Hypothalamus (tissue), 51 donors: ENCODE measurements at places on chromosomes 7 and 10.

- no peak for DNase-seq
Measured at GRCh38 chr7:100686822-100687211, 7.2 kb downstream of the GIGYF1 start.

- DNase-seq: no peak
Measured at GRCh38 chr7:139648941-139649425, 125.5 kb downstream of the CLEC2L start.

GRCh38 chr7:49119706-49120105 is 195.4 kb downstream of the CDC14C start:
- DNase-seq: no peak

DNA sequence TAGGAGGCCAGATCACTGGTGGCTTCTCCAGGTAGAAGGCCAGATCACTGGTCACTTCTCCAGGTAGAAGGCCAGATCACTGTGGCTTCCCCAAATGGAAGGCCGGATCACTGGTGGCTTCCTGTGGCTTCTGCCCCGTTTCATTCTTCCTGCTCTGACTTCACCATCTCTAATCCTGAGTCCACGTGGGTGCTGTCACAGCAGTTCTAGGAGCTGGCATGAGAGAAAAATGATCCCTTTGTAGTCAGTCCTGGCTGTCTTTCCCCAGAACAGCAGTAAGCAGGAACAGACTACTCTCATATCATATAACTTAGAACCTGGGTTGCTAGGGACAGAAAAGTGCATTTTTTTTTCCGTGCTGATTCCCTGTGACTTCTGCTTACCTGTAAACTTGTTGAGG is 90.9 kb downstream of the ACTR3B start:
- peak; percentile 17 for DNase-seq

DNA sequence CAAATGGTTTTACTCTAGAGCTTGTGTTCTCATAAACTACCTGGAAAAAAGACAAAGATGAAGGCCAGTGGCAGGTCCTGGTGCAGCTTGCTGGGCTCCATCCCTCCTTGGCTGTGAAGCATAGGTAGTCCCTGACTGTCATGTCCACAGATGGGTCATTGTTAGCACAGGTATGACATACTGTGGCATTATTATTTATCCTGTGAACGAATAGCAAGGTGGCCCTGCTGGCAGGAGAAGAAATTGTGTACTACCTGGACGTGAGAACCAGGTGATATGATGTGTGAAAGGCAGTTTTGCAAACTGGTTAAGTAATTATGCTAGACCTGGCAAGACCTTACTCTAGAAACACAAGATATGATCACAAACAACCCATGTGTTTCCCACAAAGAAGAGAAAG is 63.9 kb downstream of the CCDC71L start:
- no peak for DNase-seq

DNA sequence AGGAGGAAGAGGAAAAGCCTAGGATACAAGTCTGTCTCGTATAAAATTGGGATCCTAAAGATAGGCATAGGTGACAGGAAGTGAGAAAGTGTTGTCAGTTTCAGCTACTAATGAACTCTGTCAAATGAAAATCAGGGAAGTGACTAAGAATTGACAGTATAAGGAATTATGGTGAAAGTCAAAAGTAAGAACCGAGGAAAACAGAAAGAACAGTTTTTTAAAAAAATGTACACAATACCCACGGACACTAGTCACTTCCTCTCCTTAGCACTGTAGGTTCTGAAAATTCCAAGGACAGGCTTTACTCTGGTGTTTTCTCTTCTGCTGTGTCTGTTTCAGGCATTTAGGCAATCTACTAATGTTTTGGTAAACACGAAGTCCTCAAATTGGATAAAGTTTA is 42.3 kb downstream of the ATAD1 start:
- DNase-seq: no peak

- DNase-seq: no peak
Measured at GRCh38 chr7:26065652-26066051, 86.3 kb upstream of the NFE2L3 start.

DNA sequence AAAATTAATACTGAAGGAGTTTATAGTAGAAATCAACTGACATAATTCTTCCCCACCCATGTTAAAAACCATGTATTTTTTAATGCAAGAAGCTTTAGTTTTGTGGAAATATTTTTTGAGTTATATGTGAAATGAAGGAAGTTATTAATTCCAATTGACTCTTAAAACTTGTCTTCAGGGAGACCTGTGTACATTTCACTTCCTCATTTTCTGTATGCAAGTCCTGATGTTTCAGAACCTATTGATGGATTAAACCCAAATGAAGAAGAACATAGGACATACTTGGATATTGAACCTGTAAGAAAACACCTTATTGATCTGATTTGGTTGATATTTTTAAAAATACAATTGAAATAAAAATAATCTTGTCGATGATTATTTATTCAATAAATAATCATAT is 33.3 kb downstream of the CD36 start:
- DNase-seq: no peak

DNA sequence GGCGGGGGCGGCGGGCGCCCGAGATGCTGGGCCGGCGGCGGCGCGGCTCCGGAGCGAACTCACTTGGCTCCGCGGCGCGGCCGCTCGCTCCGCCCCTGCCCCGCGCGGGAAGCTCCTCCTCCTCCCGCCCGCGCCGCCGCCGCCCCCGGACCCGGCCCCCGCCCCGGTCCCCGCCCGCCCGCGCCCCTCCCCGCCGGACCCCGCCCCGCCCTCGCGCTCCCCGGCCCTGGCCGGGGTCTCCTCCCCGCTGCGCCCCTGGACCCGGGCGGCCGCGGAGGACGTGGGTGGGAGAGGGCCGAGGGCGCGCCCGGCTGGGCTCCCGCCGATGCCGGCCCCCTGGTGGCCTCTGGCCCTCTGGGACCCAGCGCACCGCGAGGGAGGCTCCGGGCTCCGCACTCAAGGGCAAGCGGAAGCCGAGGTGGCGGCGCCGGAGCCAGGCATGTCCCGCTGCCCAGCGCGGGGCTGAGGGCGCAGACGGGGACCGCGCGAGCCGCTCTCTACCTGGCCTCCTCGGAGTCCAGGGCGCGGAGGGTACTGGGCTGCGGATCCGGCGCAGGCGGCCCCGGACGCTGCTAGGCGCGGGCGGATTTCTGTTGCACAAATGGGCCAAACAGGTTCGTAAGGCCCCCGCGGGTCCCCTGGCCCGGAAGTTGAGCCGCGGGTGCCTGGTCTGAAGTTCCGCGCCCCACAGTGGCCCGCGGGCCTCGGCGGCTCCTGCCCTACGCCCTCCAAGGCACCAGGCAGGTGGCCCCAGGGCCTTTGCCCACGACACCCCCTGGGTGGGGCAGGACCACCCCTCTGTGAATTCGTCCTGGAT is at the start of gene TCERG1L:
TCERG1L (minus strand) TSS at position 61 of the 817 bp plus-strand sequence. CDS start 86 bp downstream, outside the sequence.
- no peak for DNase-seq

DNA sequence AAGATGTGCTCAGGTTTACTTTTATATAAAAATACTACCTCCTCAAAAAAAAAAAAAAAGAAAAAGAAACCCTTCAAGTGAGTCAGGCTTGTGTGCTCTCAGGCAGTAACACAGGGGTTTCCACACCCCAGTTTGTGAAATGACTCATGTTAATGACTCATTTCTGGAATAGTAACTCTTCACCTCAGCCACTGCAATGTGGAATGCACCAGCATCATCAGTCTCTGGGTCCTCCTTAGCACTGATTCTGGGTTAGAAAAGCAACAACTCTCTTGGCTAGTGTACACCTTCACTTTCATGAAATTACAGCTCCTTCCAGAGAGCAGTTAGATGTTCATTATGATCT is 110.6 kb downstream of the EMX2 start:
- peak; percentile 31 for DNase-seq

GRCh38 chr10:44968091-44968490 is 8.5 kb downstream of the RASSF4 start:
- no peak for DNase-seq

DNA sequence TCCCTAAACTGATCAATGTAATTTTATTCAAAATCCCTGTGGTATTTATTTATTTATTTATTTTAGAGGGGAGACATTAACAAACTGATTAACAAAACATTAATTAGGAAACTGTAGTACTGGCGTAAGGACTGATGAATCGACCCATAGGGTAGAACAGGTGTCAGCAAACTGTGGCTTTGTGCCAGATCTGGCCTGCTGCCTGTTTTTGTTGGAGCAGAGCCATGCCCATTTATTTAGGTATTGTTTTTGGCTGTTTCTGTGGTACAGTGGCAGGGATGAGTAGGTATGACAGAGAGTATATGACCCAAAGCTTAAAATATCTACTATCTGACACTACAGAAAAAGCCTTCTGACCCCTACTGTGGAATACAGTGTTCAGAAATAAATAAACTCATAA is 332.5 kb upstream of the ETV1 start:
- DNase-seq: no peak

DNA sequence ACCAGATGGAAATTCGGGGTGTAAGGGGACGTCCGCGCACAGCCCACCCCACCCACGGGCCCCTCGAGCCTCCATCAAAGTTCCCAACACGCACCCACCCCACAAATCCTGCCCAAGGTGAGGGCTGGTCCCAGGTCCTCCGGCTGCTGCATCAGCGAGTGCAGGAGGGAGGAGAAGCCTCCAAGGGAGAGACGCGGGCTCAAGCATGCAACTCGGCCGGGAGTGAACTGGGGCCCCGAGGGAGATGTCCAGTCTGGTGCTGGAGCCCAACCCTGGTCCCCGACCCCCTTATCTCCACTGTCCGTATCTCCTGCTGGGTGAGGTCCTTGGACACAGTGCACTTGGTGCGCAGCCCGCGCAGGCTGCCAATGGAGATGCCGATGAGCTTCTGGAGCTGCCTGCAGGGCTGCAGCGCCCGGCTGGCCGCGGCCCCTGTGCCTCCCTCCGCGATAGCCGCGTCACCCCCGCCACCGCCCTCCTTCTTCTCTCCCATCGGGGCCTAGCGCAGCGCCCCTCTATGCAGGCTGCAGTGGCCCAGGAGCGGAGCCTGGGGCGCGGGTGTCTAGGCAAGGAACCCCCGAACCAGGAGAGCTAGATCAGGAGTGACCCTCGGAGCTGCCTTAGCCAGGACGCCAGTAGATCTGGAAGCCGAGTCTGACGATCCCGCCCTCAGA is 489.2 kb downstream of the ZNF33B start:
- no peak for DNase-seq

DNA sequence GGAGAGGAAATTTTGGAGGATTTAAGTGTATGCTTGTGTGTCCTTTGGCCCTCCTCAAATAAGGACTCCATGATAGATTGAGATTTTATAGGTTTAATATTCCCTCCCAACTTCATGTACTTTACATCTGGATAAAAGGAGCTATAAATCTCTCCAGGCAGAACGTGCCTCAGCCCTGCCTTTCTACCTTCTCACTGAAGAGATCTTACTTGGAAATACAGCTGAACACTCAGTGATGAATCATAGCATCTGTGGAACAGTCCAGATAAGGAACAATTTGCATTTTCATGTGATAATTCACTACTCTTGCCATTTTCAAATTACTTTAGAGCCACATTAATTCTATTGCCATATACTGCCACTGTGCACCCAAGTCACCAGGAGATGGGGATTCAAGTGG is 364.6 kb upstream of the PODXL start:
- DNase-seq: no peak

DNA sequence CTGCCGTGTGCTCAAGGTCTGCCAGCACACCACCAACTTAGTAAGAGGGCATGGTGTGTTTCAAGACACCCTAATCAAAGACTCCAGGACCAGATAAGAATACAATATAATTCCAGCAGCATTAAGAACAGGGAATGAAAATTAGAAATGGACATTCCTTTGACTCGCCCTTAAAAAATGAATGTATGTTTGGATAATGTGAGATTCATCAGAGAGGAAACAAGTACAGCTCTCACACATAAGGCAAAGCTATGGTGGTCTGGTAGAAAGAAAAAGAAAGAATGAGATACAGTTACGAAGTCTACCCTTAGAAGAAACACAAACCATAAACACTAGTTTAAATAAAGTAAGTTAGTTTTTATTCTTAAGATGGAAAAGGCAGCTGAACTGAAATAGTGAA is 174.8 kb upstream of the ANK3 start:
- no peak for DNase-seq

DNA sequence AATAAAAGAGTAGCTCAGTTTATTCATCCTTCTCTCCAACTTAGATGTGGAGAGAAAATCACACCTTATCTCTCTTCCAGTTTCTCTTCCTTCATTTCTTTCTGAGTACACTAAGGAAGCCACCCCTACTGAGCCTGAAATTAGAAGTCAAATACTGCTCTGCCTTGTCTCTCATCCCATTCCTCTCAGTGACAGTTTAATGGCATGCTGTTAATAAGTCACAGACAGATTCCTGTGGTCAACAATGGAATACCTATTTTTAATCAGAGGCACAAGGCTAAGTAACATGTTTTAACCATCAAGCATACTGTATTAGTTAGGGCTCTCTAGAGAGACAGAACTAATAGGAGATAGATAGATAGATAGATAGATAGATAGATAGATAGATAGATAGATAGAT is 253.2 kb downstream of the HTR7 start:
- DNase-seq: no peak

DNA sequence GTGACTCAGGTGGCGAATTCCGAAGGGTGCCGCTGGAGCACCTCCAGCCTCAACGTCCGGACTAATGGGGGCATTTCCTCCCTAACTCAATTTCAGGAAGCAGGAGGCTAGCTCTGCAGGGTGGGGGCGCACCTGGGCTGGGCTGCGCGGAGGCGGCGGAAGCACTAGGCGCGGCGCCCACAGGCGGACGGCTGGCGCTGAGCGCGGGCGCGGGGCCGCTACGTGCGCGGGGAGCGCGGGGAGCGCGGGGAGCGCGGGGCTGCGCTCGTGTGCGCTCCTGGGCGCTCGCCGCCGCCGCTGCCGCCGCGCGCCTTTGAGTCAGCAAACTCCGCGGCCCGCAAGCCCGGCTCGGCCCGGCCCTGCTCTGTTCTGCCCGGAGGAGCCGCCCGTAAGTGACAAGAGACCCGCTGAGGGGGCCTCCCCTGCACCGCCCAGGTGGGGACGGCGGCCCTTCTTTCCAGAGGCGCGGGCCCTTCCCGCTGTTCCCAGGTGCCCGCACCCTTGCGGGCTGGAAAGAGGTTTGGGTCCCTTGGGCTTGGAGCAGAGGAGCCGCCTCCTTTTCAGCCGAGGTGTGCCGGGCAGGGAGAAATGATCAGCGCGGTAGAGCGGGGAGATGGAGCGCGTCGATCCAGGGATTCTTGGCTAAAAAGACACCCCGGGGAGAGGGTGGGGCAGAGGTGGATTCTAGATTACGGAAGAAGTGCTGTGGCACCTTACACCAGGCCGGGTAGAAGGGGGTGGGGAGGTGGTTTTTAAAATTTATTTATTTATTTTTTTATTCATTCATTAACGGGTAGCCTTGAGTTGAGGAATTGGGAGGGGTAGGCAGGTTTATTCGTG is at the start of gene SNX10:
SNX10 (plus strand) TSS at position 164 of the 840 bp plus-strand sequence. CDS start 54,581 bp downstream, outside the sequence.
- DNase-seq: peak; percentile 40

GRCh38 chr10:112456533-112456932 is 9.5 kb downstream of the VTI1A start:
- no peak for DNase-seq

GRCh38 chr7:107230334-107230733 is 61.5 kb downstream of the HBP1 start:
- DNase-seq: no peak

DNA sequence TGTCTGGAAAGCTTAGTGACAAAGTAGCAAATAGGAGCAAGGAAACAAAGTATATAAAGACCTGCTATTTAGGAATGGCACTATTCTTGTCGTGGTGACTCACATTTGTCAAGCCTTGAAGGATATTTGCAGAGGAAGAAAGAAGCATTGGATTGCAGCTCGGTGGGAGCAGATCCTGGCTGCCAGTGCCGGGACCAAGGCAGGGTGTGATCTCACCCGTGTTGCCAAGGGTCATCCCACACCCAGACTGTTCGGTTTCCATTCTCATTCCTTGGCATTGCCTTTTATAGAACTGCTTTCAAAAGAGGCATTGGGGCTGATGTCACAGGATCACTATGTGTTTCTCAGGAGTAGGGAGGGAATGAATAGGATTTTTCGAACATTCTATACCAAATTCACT is 176.2 kb downstream of the GALNT17 start:
- DNase-seq: no peak
